ENCODE measurements at places on chromosomes 1 and 21.

GRCh38 chr21:38765056-38765455 lies 40.7 kb upstream of the ETS2 start:
- DNase-seq, result no peak

DNA sequence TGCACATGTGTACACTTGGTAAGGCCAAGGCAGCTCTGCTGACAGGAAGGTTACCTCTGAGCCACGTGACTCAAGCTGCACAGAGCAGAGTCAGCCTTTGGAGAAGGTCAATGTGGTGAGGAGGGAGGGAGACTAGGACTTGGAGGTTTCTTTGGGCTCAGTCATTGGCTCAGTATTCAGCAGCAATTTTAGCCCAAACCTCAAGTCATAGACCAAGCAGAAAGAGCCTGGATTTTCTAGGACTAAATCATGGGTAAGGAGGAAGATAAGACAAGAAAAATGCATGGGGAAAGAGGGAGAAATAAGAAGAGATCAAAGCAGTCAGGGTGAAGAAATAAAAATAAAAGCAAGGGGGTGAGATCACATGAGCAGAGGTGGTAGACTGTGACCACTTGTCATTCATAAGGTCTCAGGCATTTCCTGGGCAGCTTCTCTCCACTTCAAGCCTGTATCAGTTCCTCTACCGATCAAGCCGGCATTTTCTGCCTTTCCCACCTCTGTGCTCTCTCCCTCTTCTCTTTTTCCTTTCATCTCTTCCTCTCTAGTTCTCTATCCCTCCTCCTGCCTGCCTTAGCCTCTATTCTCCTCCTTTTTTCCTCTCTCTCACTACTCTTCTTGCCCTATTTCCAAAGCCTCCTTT lies 51.7 kb upstream of the DUSP10 start:
- DNase-seq, result no peak

GRCh38 chr1:119935373-119935772 lies 39.1 kb upstream of the ADAM30 start:
- DNase-seq, result no peak

- DNase-seq, result no peak
Observed at GRCh38 chr1:159827102-159827490, 423 bp downstream of the SLAMF8 start.

- no peak for DNase-seq
Observed at GRCh38 chr21:45361033-45361997, 43.6 kb upstream of the COL18A1 start.

DNA sequence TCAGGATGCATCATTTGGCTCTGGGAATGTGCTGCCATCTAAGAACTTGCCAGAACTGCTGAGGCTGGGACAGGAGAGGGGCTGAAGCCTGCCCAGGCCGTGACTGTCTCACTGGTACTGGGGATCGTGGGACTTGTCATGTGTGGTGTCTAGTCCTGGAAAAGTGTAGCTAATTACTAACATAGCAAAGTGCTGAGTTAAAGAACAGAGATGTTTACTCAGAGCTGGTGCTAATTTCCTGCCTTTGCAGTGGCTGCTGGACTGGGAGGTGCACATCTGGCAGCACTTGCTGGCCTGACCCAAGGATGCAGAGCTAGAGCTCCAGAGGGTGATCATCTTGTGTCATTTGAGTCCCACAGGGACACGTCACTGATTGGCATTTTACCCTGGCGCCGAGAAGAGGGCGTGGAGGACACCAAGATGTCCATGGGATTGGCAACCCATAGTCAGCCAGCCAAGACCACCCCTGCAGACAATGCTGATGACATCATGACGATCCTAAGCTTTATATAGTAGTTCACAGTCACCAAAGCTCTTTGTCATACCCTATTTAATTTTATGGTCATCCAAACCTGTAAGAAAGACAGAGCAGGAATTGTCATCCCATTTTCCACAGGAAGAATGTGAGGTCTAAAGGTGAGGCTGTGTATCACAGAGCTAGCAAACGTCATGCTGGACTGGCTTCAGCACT lies 110.1 kb upstream of the SLC44A3 start:
- DNase-seq, result no peak

DNA sequence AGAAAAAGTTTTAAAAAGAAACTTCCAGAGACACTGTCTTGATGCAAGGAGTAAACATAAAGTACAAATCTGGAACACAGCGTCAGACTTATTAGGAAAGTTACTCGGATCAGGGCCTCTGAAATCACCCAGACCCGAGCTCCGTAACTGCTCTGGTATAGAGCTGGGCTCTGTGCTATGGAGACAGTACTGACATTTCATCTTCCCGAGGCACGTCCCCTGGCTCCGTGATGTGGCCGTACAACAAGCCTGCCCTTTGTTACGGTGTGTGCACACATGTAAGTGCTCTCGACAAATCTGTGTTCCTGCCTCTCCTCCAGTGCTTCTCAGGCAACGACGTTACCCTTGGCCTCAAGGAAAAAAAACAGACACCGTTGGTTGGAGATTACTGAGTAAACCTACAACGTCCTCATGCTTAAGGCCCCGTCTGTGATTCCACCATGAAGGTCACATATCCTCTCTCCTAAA lies 107.0 kb upstream of the IRF2BP2 start:
- no peak for DNase-seq

GRCh38 chr1:12201352-12202189 lies 28.3 kb upstream of the VPS13D start:
- DNase-seq, result no peak

- DNase-seq, result no peak
Observed at GRCh38 chr1:198088360-198089071, 68.3 kb upstream of the NEK7 start.

DNA sequence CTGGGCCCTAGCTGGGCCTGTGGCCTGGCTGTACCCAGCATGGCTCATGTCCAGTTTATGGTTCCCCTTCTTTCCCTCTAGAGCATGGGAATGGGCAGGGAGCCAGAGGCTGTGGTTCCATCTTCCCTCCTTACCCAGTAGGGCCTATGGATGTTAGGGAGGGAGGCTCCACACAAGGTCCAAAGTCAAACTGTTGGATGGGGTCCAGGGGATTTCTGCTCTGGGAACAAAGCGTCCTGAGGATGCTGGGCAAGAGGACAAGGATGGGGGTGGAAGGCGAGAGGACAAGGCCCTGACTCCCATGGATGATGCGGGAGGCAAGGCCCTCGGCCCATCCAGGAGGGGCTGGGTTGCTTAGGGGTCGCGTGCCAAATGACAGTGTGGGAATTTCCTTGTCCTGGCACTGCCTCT lies 17.3 kb downstream of the CSF1 start:
- no peak for DNase-seq

Data from stimulated activated CD8-positive, alpha-beta memory T cell treated with anti-CD3 and anti-CD28 coated beads, Interleukin-15, amount 100 ng/mL, for 4 hours (primary cell).